ENCODE measurements at places on chromosomes 12 and 14.

DNA sequence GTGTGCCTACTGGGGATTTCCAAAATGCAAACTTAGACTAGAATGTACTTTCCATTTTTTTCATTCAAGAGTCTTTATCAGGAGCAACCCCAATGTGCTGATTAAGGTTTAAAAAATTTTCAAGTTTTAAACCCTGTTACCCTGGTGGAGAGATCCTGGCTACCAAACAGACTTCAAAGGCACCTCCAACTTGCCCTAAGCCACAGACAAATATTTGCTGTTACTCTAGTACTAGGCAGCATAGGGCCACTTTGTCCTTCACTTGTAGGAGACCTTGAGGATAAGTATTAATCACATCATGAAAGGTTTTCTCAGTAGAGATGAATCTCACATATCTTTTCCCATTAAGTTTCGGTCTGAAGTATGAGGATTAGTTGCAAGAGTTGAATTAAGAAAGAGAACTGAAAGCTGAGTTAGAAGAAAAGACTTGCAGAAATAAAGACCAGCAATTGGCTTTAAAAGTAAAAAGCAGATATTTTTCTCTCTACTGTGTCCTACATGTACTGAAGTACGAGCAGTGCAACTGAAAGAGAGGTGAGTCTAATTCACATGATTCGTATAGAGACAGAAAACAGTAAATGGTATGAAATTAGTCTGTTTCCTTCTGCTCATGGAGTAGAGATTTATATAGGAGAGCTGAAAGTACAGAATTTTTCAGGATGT lies 28.3 kb downstream of the NTN4 start:
- DNase-seq = no peak

GRCh38 chr12:19916196-19916753 lies 452.1 kb upstream of the PDE3A start:
- DNase-seq = no peak

DNA sequence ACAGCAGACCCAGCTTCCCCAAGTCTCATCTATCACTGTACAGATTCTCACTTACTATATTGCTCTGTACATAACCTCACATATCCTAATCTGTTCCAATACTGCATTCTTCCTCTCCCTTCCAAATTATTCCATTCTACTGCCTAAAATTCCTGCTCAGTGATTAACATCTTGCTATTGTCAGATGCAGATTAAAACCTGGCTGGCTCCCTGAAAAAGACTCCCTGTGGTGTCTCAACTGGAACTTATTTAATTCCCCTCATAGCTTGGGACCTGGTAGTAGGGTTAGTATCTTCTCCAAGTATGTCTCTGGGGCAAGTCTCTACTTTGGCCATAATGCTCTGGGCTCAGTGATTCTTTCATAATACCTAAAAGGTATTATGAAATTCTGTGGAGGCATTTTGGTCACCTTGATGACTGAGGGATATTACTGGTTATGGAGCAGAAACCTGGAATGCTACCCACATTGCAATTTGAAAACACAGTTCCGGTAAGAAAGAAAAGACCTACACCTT lies 55.8 kb downstream of the PAWR start:
- DNase-seq = no peak

GRCh38 chr12:43177276-43177675 lies 374.7 kb downstream of the ADAMTS20 start:
- DNase-seq = no peak

DNA sequence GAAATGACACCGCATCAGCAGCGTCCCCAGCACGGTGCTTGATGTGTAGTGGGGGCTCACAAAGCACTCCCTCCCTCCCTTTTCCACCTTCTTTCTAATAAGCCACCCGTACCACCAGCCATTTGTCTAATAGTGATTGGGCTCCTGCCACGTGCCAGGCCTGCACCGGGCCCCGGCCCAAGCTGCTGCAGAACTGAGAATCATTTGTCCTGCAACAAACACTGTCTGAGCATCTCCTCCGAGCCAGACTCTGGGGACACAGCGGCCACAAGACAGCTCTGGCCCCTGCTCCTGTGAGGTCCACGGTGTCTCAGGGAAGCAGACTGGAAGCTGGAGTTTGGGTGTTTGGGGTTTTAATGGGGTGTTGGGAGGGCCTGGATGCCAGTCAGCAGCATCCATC lies 43.9 kb downstream of the MVK start:
- no peak for DNase-seq

DNA sequence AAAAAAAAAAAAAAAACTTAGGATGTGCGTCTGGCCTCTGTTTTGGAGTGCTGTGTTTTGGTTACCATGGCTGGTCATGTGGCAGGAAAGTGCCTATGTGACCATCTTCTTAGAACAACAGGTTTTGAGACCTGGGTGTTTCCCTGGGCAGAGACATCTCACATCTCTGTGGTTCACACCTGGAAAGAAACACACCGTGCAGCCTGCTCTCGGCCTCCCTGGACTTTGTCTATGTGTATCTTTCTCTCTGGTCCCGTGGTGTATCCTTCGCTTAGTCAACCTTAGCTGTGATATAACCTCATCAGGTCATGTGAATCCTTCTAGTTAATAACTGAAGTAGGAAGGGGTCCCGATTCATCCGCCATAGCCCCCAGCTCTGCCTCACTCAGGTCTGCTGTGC lies 22.6 kb downstream of the ACADS start:
- DNase-seq = no peak

DNA sequence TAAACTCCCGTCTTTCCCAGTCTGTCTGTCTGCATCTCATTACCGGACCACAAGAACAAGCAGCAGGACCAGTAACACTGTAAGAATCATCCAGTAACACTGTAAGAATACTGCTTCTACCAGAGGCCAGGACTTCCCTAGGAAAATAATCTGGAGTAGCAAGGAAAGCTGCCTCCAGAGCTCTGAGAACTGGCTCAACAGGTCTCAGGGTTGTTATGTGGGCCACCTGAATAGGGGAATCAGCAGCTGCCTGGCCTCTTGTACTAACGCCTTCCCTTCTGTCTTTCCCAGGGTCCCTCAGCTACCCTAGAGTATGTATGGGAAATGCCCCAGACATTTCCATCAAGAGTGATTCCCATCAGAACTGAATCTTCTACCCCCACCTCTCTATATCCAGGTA lies 954 bp upstream of the SLC39A2 start:
- no peak for DNase-seq

DNA sequence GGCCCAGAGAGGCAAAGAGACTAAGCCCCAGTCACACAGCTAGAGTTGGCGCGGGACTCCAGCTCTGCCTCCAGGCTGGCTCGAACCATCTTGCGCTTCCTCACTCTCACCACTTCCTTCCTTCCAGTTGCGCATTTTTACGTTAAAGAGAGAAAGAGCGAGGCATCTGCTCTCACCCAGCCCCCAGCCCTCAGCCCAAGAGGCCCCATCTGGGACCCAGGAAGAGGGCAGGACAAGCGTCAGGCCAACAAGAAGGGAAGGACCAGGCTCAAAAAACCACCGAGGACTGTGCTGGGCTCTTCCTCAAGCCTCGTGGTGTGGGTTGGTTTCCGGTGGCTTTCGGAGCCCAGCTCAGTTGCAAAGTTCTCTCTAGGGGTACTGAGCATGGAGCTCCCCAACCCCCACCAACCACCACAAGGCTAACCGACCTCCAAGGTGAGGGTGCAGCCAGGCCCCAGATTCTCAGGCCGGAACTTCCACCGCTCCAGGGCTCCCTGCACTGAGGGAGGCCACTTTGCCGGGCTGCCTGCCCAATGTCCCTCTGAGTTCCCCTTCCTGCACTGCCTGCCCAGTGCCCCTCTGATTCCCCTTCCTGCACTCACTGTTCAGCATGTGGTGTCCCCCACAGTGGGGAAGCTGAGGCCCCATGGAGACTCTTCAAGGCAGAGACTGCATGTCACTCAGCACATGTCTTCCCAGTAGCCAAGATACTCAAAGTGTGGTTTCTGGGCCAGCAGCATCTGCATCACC lies 35.9 kb downstream of the TESC start:
- DNase-seq = no peak

DNA sequence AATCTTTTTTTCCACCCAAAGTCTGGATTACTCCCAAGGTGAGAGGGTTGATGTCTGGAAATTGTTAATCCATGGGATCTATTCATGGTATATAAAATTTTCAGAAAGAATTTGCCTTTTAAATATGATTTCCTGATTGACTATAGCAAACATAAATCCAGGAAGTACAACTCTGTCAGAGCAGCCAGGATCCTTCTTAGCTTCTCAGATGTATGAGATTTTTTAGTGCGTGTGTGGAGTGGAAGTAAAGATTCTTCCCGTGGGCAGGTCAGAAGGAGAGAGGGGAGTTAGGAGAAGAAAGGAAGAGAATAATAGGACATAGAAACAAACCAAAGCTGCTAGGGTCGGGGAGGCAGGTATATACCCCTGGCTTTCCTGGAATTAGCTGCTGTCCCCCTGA lies 159.3 kb downstream of the FBXL14 start:
- no peak for DNase-seq

GRCh38 chr12:51246254-51246853 lies 7.7 kb downstream of the DAZAP2 start:
- DNase-seq = no peak

- no peak for DNase-seq
These were observed 466.9 kb upstream of the STXBP6 start for GRCh38 chr14:25516838-25517237.

GRCh38 chr12:98373025-98373554 lies 142.3 kb upstream of the TMPO start:
- no peak for DNase-seq

DNA sequence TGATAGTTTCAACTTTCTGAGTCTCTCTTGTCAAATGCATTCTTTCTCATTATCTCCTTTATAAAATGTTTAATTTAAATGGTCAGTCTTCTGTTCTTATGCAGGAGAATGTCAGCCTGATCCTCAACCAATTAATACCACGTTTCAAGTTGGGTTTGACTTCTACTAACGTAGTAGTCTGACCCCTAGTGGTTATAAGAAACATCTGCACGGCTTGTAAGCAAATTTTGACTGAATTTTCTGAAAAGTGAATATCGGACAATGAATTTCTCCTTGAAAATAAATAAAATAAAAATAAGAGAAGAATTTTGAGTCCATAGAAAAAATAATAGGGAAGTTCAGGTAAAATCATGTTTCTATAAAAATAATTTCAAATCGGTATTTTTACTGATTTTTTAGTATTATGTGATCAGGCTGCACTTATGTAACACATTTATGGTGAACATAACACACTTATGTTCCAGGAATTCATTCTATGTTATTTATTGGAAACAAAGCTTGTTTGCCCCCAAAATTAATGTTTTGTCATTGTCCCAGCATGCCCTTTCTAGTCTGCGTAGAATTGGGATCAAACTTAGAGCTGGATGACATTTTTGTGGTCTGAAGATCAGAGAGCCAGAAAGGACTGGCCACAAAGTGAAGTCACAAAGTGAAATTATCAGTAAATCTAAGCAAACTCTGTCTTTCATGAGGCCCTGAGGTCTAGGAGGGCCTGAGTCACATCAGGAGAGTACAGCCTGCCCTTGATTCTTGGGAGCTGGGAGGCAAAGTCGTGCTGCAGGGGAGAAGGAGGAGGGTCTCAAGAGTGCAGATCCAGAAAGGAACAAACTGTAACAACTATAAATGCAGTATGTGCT lies 101.2 kb upstream of the STXBP6 start:
- no peak for DNase-seq

DNA sequence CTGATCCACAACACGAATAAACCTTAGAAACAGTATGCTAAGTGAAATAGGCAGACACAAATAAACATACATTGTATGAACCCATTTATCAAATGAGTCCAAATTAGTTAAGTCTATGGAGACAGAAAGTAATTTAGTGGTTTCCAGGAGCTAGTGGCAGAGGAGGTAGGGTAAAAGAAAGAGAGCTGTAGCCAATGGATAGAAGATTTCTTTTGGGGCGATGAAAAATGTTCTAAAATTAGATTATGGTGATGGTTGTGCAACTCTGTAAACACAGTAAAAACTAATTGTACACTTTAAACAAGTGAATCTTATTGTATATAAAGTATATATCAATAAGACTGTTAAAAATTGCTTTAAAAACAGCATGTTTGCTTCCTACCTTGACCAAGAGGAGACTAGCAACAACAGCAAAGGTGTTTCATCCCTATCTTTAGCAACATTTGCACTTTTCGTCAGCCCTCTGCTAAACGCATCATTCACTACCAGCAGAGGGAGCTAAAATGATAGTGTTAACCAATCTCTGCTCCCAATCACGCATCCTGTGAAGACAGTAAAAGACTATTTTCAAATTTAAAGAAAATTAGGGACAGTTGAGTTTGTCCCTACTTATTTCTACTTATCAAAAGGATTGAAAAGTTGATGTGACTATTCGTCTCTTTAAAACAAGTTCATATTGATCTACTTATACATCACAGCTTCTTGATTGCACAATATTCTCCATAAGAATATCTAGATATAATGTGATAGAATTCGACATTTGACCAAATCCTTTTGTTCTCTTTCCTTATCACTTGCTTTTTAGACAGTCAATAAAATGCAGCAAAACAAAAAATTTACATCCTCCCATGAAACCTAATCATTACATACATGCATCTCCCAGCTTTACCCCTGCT lies 24.0 kb upstream of the LGR5 start:
- peak; percentile 33 for DNase-seq

DNA sequence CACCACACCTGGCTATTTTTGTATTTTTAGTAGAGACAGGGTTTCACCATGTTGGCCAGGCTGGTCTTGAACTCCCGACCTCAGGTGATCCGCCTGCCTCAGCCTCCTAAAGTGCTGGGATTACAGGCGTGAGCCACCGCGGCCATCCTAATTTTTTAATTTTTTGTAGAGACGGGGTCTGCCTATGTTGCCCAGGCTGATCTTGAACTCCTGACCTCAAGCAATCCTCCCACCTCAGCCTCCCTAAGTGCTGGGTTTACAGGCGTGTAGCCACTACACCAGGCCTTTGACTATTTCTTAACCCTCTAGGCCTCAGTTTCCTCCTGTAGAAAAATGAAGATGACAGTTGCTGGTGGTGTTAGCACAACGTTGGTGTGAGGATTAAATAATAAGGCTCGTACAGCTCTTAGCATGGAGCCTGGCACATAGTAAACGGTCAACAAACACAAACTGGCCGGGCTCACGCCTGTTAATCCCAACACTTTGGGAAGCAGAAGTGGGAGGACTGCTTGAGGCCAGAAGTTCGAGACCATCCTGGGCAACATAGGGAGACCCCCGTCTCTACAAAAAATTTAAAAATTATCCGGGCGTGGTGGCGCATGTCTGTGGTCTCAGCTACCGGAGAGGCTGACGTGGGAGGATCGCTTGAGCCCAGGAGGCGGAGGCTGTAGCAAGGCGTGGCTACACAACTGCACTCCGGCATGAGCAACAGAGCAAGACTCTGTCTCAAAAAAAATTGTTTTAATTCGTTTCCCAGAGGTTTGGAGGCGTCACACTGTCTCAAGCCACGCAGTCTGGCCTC lies 979 bp downstream of the DDX54 start:
- DNase-seq = no peak

GRCh38 chr12:52811191-52812072 lies 2.5 kb downstream of the KRT4 start:
- DNase-seq = no peak

DNA sequence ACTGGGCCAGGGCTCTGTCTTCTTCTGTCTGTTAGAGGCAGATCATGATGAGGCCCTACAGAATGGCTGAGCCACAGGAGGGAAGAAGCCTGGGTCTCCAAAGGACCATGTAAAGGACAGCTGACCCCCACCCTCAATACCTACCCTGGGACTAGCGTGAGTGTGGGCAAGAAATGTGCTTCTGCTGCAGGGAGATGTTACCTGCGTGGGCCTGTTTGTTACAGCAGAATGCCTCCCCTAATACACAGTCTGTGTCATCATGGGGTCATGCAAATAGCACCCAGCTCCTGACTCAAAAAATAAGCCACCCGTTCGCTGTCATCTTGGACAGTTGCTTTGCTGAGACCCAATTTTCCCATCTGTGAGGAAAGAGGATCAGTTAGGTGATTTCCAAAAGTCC lies 90.6 kb downstream of the CALM1 start:
- DNase-seq = no peak

Data from right renal pelvis (tissue), 4 donors.